ENCODE measurements at places on chromosomes 3 and 15.

GRCh38 chr3:41118461-41119390, 80.6 kb upstream of the CTNNB1 start:
- DNase-seq: no peak

GRCh38 chr3:59017617-59017984, 32.2 kb downstream of the CFAP20DC start:
- no peak for DNase-seq

DNA sequence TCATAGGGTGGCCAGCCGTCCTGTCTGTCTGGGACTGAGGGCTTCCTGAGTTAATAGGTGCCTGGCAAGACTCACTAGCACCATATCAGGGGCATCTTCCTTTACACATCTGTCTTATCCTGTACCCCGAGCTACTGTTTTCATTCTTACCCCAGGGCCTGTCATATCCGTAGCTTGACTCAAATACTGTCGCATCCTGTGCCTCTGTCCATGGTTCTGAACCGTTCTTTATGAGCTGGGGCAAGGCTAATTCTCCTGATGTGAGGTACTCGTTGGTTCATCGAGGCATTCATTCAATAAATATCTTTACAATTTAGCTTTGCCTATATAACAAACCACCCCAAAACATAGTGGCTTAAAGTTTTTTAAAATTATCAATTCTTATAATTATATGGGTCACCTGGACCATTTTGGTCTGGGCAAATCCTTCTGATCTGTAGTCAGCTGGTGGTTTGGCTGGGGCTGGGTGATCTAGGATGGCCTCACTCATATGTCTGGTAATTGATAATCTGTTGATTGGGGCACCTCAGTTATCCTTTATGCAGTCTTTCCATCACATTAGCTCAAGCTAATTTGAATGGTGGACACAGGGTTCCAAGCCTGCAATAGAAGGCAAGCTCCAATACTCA, 121.2 kb downstream of the TLE3 start:
- DNase-seq: no peak

- DNase-seq: no peak
Observed at GRCh38 chr3:49026536-49026935, 2.7 kb downstream of the IMPDH2 start.

DNA sequence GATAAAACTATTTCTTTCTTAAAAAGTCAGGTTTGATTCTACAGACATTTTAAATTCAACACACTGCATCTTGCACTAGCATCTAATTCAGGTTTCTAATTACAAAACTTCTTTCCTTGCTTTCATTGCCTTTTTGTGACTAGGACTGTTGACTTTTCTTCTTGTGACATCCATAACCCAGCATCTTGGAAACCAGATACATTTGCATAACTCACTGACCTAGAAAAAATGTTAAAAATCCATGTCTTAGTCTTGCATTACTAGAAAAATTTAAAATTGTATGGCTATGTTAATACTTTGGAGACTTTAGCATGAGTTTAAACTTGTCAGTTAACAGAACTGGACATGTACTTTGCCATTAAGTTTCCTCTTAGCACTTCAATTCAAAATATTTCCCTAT, 72.7 kb downstream of the DTWD1 start:
- no peak for DNase-seq

GRCh38 chr15:71066983-71067382, 48.3 kb upstream of the THSD4 start:
- no peak for DNase-seq
